Trophoblast cell (in vitro differentiated cells and primary cell): ENCODE measurements at places on chromosomes 2 and 18.
A peak's percentile ranks its signal among the peaks of the same experiment; 100 is the strongest.

DNA sequence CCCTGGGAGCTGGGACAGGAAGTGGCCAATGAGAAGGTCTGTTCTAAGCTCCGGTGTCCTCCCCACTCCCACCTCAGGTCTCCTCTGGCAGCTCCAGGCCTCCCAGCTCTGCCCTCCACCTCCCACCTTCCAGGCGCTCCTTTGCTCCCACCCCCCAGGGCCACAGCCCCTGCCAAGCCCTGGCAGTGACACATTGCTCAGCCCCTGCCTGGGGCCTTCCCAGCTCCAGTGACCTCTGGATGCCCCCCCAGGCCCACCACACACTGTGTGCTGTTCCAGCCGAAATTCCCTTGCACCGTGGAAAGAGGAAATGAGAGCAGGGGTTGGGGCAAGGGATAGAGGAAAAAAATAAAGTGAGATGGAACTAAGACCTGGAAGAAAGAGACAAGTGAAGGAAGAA, 289.6 kb downstream of the CYP26B1 start:
- DNase-seq: no peak

DNA sequence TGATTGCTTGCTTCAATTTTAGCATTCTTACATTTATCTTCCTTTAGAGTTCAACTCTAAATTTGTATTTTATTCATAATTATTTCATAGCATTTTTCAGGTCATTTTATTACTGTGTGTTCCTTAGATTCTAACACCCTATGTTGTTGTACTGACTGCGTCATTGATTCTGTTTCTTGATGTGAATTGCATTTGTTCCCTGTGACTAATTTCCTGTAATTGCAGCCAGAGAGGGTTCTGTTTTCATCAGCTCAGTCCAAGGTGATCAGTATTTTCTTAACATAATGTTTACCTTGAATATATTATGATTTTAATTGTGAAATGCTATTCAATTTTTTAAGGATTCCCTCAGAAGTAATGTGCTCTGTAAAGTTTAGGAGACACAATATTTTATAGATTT, 970.2 kb upstream of the PIK3C3 start:
- DNase-seq: no peak

DNA sequence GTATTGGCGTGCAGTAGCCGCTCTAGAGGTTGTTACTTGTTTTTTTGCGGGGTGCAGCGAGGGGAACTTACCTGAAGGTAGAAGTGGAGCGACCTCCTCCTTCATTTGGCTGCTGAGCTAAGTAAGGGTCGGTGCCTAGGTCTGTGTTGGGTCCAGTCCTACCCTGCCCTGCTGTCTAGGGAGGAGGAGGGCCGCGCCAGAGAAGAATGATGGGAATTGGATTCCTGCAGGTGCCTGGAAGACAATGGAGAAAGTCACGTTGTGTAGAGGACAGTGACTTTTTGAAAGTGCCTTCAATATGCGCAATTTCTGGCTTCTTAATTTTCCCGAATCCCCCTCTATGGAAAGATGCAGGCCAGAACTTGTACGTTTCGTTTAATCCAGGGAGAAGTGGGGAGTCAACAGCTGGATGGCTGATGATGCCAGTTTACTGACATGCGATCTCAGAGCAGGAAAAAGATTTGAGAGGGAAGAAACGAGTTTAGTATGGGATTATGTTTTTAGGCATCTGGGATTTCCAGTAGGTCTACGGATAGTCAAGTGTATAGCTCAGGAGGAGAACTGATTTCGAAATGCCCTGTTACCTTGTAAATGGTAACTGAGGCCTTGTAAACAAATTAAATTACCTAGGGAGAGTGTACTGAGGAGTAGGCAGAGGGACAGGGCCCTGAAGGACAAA, 653 bp downstream of the MRPS9 start:
- DNase-seq: peak; percentile 55

DNA sequence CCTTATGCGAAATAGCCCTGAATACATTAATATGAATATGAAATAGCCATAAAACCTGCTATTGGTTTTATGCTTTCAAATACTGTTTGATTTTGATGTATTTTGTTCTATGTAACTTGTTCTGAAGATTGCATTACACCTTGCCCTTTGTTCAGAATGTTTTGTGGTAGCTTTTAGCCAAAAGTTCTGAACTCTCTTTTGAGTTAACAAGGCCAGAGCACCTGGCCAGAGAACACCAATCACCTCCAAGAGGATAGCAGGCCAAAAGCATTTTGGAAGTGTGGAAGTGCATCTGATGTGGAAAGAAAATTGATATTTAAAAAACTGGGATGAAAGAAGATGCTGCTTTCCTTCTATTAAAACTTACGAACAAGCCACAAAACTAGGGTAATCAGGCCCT, 86.6 kb upstream of the PGAP1 start:
- DNase-seq: no peak

DNA sequence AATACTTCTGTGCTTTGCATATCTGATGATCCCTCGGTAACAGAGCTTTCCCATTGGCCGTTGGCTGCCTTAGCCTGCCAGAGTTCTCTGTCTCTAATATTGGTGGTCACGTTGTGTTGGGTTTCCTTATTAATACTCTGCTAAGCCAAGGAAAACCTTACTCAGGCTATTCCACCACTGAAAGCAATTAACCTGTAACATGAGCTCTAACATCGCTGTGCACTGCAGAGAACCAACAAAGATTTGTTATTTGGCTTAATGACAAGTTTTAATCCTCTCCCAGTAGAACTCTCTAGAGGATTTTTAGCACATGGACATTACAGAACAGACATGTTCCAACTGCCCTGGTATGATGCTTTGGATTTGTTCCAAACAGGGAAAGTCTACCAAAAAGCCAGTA, 825.9 kb upstream of the POU3F3 start:
- no peak for DNase-seq

GRCh38 chr2:11079136-11079824, 76.0 kb upstream of the SLC66A3 start:
- DNase-seq: peak; percentile 59

- DNase-seq: peak; percentile 55
Observed at GRCh38 chr18:25561918-25562317, 210.0 kb upstream of the ZNF521 start.

DNA sequence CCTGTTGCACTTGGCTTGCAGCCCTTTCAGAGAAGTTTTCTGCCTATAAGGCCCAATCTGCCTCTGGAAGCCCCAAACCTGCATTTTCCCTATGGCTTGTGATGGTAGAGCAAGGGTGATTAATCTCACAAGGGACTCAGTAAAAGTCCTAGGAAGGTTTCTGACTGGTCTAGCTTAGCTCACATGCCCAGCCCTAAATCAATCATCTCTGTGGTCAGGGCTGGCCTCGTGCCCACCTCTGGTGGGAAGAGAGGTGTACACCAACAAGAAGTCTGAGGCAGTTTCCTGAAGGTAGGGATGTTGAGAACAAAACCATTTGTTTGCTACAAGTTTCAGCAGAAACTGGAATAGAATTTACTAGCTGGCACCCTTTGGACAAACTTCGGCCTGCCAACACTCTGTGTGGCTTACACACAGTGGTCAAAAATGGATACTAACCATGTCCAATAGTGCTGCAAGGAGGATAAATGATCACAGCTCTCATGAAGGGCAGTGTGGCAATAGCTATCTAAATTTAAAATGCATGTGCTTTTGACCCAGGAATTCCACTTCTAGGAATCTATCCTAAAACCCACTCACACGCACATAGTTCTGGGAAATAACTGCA, 96.4 kb downstream of the EN1 start:
- DNase-seq: no peak

DNA sequence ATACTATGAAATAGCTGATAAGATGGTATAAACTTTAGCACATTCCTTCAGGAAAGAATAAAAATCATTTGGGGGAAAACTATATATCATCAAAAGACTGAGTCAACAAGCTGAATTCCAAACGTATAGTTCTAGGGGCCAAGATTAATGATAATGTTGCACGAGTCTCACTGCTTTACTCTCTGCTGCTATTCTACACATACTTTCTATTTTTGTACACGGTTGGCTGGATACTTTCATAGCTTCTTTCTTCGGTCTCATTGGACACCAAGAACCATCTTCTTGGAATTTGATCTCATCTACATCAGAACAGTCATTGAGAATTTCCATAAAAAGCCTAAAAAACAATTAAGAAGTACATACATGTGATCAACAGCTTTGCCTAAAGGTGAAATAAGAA, 72.7 kb upstream of the ST8SIA5 start:
- no peak for DNase-seq

DNA sequence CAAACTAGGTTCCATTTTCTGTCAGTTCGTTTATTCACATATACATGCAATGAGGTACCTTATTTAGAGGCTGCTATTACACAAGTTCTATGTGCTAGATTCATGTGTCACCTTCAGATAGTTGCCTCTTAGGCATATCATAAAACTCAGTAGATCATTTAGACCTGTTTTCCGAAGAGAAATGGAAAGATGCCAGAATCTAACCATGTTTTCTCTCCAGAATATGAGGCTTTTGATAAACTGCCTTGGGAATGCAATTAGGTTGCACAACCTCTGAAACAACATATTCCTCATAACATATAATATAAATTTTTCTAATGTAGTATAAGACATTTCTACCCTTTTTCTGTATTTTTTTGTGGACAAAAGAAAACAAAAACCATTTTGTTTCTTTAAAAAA, 108.1 kb downstream of the PRPF40A start:
- no peak for DNase-seq

GRCh38 chr2:137837830-137838229, 126.4 kb upstream of the HNMT start:
- DNase-seq: no peak

DNA sequence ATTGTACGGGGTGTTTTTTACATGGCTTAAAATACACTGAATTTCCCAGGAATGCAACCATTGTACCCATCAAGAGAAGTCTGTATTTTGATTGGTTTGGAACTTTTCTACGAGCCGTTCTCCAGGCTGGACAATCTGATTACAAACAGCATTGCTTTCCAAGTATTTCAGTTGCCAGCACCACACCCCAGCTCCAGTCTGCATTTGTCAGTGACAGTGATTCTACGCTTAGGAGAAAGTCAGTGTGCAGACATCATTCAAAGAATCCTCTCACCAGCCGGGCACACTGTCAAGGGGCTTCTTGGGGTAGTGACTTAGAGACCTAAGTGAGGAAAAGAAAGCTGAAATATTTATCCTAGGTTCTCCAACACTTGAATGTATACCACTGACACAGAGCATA, 194.1 kb downstream of the ANAPC1 start:
- no peak for DNase-seq

GRCh38 chr2:209613649-209614305, 157.9 kb upstream of the UNC80 start:
- DNase-seq: no peak

DNA sequence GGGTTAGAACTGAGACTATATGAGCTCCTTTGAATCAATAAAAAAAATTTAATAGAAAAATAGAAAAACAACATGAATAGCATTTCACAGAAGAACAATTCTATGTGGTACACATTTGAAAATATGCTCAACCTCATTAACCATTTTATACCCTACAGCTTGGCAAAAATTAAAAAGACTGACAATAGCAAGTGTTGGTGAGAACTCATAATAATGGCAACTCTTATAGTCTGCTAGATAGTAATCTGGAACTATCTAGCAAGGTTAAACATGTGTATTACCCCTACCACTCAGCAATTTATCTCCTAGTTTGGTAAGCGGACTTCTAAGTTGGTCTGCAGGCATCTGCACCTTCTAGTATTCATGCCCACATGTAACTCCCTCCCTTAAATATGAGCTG, 67.8 kb downstream of the CYBRD1 start:
- DNase-seq: no peak
